ENCODE measurements at places on chromosomes 7 and 10.

- no peak for DNase-seq
These were observed 537.5 kb downstream of the DNAJB6 start for GRCh38 chr7:157874208-157874816.

DNA sequence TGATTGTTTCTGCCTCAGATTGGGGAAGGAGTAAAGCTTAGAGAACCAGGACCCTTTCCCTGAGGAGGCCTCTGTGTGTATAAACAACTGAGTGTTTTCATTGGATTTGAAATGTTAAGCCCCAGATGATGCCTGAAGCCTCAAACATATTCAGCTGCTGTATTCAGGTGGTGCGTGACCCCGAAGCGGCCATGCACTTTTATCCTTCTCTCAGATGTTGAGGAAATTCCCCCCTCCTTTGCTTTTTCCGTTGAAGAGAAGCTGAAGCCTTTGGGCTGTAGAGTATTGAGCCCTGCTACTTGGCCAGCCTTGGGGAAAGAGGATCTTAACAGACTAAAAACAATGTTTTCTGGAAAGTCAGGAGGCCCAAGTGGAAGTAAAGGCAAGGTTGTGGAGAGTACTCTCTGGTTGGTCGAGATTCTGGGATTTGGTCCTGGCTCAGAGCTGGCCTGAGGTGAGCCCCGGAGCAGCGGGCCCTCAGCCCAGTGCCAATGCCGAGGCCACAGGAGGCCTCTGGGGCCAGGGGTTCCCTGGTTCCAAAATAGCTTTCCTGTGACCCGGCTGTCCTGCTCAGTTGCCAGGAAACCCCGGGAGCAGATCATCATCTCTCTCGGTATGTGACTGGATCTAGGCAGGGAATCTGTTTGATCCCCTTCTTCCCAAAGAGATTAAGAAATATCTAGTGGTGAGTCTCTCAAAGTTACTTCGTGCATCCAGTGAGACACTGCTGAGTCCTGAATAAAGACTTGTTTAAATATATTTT, 22.5 kb downstream of the FKBP6 start:
- no peak for DNase-seq

- no peak for DNase-seq
These were observed 52.3 kb downstream of the CYP26A1 start for GRCh38 chr10:93125966-93126365.

DNA sequence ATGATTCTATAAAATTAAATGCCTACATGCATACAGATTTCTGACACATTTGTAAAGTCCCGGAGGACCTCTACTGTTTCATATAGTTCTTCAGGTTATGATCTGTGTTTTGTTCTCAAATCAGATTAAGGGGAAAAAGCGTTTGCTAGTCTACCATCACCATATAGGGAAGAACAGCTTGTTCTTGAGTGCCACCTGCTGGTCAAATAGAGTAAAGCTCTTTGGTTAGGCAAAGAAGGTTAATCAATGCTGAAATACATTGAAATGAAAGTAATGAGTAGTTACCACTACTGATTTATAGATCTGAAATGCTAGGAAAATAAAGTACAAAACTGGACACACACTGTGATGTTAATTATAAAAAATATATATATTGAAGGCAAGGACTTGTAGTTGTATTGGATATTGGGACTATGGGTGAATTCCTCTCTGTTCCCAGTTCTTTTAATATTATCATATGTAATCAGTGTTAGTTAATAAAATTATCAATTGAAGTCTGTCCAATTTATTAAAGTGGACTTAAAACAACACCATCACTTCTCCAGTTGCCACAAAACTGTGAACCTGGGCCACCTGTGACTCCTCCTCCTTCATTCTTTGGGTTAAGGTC, 72.6 kb upstream of the PDLIM1 start:
- DNase-seq, result peak; percentile 24

- no peak for DNase-seq
These were observed 945.9 kb downstream of the GRID1 start for GRCh38 chr10:85420501-85421191.

- DNase-seq, result no peak
These were observed 124.9 kb upstream of the CTTNBP2 start for GRCh38 chr7:117997862-117998825.

- no peak for DNase-seq
These were observed 48.2 kb downstream of the KAT6B start for GRCh38 chr10:74874649-74875048.

- no peak for DNase-seq
These were observed 21.0 kb upstream of the LRRC17 start for GRCh38 chr7:102891693-102892261.

- no peak for DNase-seq
These were observed 251.7 kb upstream of the CSTF2T start for GRCh38 chr10:51950996-51951555.

GRCh38 chr7:132211971-132212370, 364.3 kb downstream of the PLXNA4 start:
- no peak for DNase-seq

DNA sequence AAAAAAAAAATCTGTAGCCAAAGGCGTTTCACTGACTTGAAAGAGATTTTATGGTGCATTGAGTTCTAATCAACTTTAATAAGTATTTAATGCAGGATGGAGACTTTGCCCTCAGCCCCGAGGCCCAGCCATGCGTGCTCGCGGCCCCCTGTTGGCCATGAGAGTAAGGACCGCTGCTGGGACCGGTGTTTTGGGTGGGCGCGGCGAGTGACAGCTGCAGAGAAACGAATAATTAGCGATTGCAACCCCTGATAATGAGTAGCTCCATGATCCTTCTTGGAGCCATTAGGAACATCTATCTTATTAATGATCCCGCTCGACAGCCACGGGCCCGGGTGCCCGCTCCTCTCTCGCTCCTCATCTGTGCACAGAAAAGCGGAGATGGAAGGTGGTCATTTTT, 347.4 kb downstream of the RPS24 start:
- DNase-seq, result no peak

DNA sequence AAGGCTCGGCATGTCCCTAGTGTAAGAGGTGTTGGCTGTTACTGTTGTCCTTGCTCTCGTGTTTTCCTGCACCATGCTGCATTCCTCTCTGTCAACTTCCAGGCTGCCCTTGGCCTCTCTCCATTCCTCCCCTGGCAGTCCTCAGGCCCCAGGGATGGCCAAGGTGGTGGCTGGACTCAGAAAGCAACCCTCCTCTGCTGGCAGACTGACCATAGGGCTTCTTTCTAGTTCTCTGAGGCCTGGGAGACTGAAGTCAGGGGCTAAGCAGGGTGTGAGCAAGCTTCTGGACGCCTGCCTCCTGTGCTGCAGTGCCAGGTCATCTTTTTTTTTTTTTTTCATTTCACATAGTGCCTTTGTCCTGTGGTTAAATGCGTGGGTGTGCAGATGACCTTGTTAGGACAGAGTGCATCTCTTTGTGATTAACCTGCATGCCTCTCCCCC, 72.0 kb downstream of the GOLGA7B start:
- no peak for DNase-seq

DNA sequence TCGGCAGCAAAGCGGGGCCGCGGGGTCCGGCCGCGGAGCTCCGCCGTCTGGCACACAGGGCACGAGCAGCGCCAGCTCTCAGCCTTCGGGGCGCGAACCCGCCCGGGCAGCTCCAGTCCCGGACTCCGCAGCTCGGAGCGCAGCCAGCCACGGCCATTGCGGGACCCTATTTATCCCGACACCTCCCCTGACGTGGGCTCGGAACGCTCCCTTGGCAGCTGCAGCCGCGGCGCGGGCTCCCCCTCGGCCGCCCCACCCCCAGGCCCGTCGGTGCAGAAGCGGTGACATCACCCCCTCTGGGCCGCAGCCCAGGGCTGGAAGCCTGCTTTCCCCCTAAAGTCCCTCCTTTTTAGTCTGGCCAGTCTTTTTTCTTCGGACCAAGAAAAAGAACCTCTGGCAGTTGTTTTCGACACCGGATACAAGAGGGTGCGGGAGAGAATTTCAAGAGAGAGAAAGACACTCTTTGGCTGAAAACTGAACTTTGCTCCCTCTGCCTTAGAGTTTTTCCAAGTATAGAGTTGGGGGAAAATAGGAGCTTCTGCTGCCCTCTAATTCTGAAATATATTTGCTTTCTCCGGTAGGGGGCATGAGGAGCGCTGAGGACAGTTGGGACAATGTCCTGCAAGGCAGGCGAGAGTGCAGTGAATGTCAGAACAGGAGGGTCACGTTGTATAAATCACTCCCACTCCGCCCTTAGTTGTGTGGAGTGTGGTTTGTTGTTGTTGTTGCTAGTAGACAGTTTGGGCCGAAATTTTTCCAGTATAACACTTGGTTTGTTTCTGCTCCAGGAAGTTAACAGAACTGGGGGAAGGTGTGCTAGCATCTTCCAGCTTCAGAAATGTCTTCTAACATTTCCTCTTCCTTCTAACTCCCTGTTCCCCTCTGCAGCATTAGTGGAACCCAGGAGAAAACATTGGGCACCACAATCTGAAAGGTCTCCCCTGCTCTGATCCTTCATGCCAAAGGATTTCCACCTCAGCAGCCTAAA, at the start of gene SFRP4:
SFRP4 (minus strand) TSS at position 145 of the 988 bp plus-strand sequence. CDS start 280 bp downstream, outside the sequence.
- DNase-seq, result peak; percentile 24

- DNase-seq, result no peak
These were observed 27.1 kb downstream of the RASGEF1A start for GRCh38 chr10:43239756-43240155.

GRCh38 chr10:101848894-101849351, 5.3 kb upstream of the KCNIP2 start:
- DNase-seq, result no peak

DNA sequence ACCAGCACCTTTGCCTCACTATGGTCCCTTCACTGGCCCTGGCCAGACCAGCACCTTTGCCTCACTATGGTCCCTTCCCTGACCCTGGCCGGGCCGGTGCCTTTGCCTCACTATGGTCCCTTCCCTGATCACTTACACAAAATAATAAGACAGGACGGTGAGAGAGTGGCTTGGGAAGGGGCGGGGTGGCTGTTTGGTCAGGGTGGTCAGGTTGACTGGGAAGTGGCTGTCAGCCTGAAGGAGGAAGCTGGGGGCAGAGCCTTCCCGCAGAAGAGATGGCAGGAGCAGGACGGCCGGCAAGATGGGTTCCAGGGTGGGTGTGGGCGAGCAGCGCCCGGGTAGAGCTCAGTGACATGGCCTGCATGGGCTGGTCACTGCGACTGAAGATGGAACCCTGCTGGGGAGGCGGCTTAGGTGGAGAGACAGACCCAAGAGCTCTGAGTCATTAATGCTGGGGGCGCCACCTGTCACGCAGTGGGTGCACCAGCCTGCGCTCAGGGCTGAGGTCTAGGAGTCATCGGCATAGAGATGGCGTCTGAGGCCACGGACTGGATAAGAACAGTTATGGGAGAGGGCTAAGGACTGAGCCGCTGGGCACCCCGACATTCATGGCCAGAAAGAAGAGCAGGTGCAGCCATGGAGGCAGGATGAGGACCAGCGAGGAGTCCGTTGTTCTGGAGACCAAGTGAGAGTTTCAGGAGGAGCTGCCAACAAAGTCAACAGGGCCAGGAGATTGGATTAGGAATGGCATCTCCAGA, 91.8 kb downstream of the CHST15 start:
- no peak for DNase-seq

DNA sequence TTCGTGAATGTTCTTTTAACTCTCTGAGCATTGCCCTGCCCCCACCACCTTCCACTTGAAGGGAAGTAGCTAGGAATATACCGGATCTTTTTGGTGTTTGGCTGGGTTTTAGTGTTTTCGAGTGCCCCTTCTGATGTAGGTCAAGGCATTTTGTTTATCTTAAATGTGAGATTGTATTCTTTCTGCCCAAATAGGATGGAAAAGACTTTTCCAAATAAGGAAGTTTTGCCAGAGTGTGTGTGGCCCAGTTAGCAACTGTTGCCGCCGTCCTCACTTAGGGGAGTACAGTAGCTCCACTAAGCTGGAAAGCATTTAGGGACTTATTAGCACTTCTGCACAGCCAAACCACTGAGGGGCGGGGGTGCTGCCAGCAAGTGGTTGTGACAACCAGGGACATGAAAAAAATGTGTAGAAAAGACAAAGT, 29.8 kb upstream of the VCL start:
- DNase-seq, result no peak

DNA sequence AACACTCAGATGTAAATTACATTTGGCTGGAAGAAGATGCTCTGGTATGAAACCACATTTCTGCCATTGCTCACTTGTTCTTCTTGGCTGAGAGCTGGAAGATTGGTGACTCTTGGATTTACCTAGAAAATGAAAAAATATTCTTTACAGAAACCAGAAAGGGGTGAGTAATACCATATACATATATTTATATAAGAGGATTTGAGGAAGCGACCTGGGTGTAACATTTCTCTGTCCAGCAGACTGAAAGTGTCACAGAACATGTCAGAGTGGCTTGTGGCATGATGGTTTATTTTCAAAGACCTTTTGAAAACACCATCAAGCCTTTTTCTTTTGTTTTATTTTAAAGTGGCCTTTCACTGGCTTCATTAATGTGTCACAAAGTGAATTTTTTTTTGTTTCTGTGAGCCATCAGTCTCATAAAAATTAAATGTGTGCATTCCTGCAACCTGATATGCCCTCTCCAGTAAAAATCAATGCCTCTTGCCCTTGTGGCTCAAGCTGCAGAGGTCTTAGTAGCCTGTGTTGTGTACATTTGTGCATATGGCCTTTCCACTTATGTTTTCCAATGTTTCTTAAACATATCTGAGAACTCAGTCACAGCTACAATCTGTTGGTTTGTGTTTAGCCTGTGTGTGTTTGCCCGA, 23.5 kb downstream of the CREB5 start:
- no peak for DNase-seq

- DNase-seq, result no peak
These were observed 196.4 kb downstream of the SDHAF3 start for GRCh38 chr7:97313900-97314299.

DNA sequence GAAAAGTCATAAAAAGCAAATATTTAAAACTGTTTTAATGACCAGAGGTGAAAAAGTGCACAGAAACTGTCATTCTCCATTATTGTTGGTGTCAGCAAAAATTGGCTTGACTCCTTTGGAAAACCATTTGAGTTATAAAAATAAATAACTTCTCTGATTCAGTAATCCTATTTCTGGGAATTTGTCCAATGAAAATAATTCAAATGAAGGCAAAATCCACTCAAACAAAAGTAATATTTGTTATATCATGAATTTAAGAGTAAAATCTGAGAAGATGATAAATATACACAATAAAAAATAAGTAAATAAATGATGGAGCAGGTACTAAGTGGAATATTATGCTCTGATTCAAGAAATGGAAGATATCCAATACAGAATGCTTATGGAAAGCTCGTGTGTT, 326.6 kb upstream of the KLF6 start:
- DNase-seq, result no peak

GRCh38 chr7:37537439-37537838, 88.8 kb upstream of the ELMO1 start:
- DNase-seq, result no peak

- peak; percentile 80 for DNase-seq
These were observed 303.5 kb upstream of the SMIM30 start for GRCh38 chr7:113421696-113422330.

GRCh38 chr10:114685456-114685855, 27.4 kb upstream of the ABLIM1 start:
- DNase-seq, result no peak

GRCh38 chr7:134450294-134451000, 8.5 kb downstream of the AKR1B1 start:
- DNase-seq, result no peak

GRCh38 chr7:21946222-21946709, 567 bp upstream of the CDCA7L start:
- no peak for DNase-seq

- peak; percentile 28 for DNase-seq
These were observed 448 bp upstream of the GOLGA7B start for GRCh38 chr10:97849103-97849686.

Data from activated T-cell treated with anti-CD3 and anti-CD28 coated beads, Interleukin-2, amount 50 U/mL, for 48 hours (primary cell).